ENCODE measurements at places on chromosomes 13 and 19. TPM values are rescaled to one million over a fixed set of nuclear protein-coding genes. Genes with fewer than 3 reads are reported as not detected.

Gene OR10H5
- total RNA-seq, result not detected

Gene ATP4A
- total RNA-seq, result not detected

Gene TMEM259
- total RNA-seq, result 40.6 TPM

Gene U2AF1L4
- total RNA-seq, result 5.9 TPM

Gene SLC15A1
- total RNA-seq, result 26.9 TPM

Gene ZNF558
- total RNA-seq, result 27.8 TPM

Gene LATS2
- total RNA-seq, result 15.4 TPM

DNA sequence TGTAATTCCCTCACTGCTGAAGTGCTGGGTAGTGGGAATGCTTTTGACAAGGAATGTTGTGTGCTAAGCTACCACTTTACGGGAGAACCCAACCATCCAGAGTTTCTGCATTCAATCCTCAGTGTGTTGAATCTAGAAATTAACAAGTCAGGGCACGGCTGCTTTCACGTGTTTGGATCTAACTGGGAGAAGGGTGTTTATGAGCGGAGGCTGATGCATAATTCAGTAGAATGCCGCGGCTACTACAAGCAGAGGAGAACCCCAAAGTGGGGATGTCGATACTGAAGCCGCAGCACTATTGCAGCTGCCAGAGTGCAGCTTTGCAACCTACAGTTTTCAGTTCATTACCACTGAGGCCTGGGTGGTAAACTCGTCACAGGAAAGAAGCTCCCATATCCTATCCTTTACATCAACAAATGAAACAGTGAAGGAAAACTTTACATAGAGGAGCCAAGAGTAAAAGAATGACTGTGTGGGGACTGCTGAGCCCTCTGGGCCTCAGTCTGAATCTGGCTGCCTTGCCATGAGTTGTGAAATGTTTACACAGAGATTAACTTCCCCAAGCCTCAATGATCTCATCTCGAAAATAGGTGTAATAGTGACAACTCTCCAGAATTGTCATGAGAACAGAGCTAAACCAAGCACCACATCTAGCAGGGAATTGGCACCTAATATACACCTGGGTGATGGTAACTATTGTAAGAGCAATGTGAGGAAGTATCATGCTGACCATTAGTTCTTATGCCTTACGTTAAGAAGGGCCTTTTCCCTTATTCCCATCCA lies 531.7 kb downstream of the MYO16 start:
- no peak for DNase-seq

GRCh38 chr13:77696879-77697216 lies 639 bp upstream of the SLAIN1 start:
- no peak for DNase-seq

GRCh38 chr19:41324231-41324702 lies 14.3 kb downstream of the CCDC97 start:
- no peak for DNase-seq

DNA sequence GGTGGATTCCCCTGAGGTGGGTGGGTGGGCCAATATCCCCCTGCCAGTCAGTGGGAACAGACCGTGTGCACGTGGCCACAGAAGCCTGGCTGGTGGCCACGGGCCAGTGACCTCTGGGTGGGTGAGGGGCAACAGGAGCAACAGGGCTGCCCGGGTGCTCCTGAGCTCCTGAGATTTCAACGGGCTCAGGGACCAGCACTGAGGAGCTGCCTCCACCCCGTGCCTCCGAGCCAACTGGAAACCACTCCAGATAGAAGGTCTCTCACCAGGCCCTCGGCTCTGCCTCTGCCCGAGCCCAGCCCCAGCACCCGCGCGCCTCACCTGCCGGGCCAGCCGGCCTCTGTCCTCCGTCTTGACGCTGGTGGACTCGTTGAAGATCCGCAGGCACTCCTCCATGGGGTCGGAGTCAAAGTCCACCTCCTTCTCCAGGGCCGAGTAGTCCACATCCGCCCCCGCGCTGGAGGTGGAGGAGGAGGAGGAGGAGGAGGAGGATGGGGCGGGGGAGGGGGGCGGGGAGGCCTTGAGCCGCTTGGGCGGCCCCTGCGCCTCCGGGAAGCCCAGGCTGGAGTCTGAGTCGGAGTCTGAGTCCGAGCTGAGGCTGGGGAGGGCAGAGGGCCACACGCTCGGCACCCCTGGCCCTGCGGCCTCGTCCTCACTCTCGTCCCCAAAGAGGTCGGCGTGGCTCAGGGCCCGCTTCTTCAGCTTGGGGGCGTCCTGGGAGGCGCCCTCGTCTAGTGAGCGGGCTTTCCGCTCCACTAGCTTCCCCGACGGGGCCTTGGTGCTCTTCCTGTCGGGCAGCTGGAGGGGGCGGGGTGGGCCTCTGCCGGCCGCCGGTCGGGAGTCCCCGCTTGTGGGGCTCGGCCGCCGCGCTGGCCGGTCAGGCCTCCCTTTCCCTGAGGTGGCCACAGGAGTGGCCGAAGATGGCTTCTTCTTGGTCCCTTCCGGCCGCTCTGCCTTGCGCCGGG lies 14.8 kb upstream of the ATP8B3 start:
- no peak for DNase-seq

DNA sequence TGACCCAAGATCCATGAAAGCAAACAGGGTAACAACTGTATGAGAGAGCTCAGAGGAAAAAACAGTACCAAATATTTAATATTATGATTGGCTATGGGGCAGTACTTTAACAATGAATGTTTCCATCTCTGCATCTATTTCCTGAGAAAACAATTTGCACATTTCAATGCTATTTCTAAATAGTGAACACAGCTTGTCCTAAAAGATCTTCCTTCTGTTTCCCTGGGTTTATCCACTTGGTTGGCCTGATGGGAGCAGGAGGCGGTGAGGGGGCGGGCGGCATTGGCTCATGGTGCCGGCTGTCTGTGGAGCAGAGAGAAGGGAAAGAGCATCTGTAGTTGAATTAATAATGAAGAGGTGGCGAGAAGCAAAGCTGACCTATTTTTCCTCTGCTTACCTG lies 291.4 kb downstream of the DCLK1 start:
- DNase-seq, result no peak

- DNase-seq, result peak; percentile 27
Measured at GRCh38 chr19:7663706-7664105, 5.1 kb upstream of the RETN start.

DNA sequence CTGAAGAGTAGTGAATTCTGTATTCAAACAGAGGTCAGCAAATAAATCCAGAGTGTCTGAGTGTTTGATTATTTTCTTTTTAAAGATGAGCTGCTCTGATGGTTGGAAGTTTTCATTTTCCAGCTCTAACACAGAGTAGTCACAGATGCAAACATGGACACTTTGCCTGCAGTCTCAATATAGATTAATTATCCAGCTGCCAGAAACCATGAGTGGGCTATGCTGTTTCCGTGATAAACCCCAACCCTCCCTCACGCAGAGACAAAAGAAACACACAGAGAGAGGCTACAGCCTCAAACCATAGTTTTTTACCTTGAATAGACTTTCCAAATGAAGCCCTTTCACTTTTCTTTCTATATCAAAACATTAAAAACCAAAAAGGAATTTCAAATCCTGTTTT lies 884.7 kb downstream of the DIAPH3 start:
- DNase-seq, result no peak

DNA sequence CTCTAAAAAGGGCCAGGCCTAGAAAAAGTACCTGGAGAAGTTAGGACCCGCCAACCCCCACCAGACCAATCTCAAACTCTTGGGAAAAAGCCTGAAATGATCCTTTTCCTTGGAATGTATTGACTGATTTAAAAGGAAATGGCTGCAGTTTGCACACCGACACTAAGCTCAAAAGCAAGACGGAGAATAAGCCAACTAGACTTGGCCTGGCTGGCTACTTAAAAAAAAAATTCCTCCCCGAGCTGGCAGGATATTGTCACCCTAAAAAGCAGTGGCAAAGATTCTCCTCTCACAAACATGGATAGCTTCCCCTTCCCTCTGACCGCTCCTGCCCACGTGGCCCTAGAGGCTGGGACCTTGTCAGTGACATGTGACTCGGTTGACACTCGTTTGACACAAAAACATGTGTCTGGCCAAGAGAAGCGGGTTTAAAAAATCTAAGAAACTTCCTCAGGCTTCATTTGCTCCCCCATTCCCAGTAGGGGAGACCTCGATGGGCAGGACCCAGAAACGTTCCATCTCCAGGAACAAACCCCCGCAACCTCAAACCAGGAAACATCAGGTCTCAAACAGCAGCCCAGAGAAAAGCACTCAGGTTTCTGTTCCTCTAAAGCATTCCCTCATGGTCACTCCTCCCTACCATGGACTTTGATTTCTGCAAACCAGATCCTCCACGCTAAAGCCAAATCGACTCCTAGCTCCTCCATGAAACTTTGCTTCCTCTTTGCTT lies 1.3 kb downstream of the RFX1 start:
- DNase-seq, result no peak

DNA sequence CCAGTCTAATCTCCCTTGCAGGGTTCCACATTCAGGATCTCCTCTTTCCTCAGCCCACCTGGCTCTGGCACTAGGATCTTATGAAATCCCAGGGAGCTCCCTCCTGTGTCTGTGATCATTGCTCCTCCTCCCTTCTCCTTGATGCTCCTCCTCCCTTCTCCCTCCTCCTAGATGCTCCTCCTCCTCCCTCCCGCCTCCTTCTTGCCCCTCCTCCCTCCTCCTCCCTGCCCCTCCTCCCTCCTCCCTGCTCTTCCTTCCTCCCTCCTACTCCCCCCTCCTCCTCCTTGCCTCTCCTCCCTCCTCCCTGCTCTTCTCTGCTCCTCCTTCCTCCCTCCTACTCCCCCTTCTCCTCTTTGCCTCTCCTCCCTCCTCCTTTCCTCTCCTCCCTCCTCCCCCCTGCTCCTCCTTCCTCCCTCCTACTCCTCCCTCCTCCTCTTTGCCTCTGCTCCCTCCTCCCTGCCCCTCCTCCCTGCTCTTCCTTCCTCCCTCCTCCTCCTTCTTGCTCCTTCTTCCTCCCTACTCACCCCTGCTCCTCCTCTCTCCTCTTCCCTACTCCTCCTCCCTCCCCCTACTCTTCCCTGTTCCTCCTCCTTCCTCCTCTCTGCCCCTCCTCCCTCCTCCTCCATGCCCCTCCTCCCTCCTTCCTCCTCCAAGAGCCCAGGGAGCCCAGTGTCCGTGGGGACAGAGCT lies 14.9 kb upstream of the ZBTB7A start:
- DNase-seq, result no peak
